Keratinocyte (primary cell): ENCODE measurements at places on chromosomes 4 and X. TPM values are rescaled to one million over a fixed set of nuclear protein-coding genes. Genes with fewer than 3 reads are reported as not detected.

Gene SSX4B
- polyA plus RNA-seq = not detected in 3 replicates

Gene GAGE12F
- not detected in 3 replicates for polyA plus RNA-seq

DNA sequence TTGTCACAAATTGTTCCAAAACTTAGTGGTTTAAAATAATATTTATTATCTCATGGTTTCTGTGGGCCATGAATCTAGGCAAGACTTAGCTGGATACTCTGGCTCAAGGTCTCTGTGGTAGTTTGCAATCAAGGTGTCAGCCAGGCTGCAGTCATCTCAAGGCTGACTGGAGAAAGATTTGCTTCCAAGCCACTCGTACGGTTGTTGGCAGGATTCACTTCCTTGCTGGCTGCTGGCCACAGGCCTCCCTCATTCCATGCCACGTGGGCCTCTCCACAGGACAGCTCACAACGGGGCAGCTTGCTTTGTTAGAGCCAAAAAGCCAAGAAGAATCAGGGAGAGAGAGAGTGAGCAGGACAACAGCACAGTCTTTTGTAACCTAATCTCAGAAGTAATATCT, 101.4 kb downstream of the WWC2 start:
- H3K36me3 ChIP-seq = no peaks in the 10 kb centered on the region
- no peaks in the 10 kb centered on the region for H3K27me3 ChIP-seq
- H3K4me3 ChIP-seq = no peak overlapping the region

DNA sequence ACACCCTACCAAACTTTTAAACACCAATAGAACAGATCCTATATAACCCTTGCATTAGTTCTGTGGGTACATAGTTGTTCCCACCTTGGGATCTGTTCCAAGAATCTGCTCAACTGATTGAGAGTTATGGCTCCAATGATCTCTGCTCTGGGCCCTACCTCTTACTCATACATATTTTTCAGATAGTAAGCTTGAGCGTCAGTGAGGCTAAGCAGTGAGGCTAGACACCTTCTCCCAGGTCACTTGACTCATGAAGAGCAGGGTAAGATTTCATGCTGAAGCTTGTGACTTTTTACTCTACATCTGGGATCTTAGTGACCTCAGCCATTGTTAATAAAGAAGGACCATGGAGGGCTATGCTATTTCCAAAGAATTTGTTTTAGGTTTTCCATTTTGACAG, 23.1 kb upstream of the TNIP3 start:
- H3K4me1 ChIP-seq = no peaks in the 10 kb centered on the region
- no peak overlapping the region for H3K4me3 ChIP-seq
- no peak for DNase-seq
- H3K27me3 ChIP-seq = no peaks in the 10 kb centered on the region
- no peaks in the 10 kb centered on the region for H3K36me3 ChIP-seq
- H3K27ac ChIP-seq = no peak overlapping the region

- no peaks in the 10 kb centered on the region for H3K4me1 ChIP-seq
- no peaks in the 10 kb centered on the region for H3K27me3 ChIP-seq
- H3K27ac ChIP-seq = no peak overlapping the region
- DNase-seq = no peak
- no peak overlapping the region for H3K4me3 ChIP-seq
Observed at GRCh38 chrX:96449896-96450295, 234.7 kb upstream of the DIAPH2 start.
